ENCODE measurements at places on chromosomes 2 and 18. TPM values are rescaled to one million over a fixed set of nuclear protein-coding genes. Genes with fewer than 3 reads are reported as not detected.

Gene GPR45
- total RNA-seq, result not detected

DNA sequence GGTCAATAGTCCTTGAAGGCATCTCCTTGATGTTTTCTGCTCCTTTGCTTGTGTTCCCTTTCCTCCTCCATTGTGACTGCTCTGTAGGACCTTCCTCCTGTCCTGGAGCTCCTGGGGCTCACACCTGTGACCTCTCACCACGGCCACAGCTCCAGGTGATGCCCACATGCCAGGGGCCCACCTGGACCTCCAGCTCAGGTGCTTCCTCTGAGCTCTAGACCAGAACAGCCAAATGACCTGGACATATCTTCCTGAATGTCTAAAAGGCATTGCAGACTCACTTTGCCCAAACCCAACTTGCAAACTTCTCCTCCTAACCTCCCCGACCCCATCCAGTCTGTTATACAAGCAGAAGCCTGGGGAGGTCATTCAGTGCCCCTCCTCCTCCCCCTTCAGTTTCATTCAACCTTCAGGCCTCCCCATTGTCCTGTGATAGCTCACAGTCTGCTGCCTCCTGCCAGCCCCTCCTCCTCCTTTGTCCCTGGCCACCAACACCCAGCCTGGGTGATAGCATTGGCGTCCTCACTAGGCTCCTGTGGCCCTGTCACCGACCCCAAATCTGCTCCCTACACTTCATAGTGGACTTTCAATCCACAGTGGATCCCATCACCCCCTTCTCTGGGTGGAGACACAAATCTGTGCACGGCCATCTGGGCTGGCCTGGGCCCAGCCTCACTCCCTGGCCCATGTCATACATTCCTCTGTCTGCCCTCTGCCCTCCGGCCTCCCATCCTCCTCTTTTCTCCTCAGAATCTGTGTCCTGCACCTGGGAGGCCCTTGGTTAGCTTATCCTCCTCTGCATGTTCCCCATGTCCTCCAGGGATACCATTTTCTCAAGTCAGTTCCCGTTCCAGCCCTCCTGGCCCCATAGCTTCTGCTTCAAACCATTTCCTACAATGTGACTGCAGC, 310.4 kb upstream of the HDAC4 start:
- H3K4me3 ChIP-seq, result no peak overlapping the region
- no peak for DNase-seq
- H3K27me3 ChIP-seq, result peaks cover 7% of the 10 kb centered on the region
- no peak overlapping the region for H3K27ac ChIP-seq
- no peaks in the 10 kb centered on the region for H3K4me1 ChIP-seq
- H3K36me3 ChIP-seq, result no peaks in the 10 kb centered on the region

Gene HOXD3
- not detected for total RNA-seq

GRCh38 chr2:233093721-233094120, 33.6 kb downstream of the INPP5D start:
- H3K27me3 ChIP-seq, result no peaks in the 10 kb centered on the region
- peaks cover 57% of the 10 kb centered on the region for H3K4me1 ChIP-seq
- no peak for DNase-seq

Gene CCDC85A
- not detected for total RNA-seq
